ENCODE measurements at places on chromosomes 3 and 15.

DNA sequence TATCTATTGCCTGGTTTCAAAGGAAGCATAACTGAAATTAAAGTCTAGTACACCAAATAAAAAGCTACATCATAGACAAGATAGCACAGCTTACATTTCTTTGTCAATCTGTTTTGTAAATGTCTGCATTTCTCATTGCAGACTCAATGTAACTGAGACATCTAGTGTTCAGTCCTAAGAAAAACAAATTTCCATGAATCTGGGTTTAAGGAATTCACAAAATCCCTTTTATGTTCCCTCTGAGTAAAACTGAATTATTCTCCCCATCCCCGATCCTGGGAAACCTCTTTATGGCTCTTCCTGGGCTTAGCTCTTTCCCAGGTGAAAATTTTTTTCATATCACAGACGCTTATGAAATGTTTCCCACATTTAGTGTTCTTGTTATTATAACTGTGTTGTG lies 21.6 kb upstream of the RASA2 start:
- peak; percentile 42 for DNase-seq

GRCh38 chr15:45866616-45867015 lies 231.8 kb downstream of the SQOR start:
- DNase-seq, result no peak

GRCh38 chr3:159721324-159721723 lies 267.3 kb upstream of the IL12A start:
- DNase-seq, result peak; percentile 31

GRCh38 chr3:128163432-128163831 lies 10.2 kb downstream of the EEFSEC start:
- no peak for DNase-seq

DNA sequence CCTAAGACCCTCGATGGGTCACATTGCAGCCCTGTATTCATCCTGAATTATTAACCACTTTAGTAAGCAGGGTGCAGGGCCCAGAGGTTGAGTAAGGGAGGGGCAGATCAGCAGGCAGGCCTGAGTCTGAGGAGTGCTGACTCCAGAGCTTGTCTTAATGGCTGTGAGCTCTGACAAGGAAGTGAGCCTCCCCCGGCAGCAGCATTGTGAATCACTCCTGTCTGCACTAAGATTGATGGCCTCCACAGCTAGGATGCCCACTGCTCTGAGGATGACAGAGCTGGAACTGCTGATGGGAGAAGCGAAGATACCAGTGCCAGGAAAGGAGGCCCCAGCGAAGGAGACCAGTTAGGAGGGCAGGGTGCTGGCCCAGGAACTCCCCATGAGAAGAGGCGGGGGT lies 46.5 kb upstream of the CCDC174 start:
- DNase-seq, result no peak
